ENCODE measurements at places on chromosomes 12 and 14. TPM values are rescaled to one million over a fixed set of nuclear protein-coding genes. Genes with fewer than 3 reads are reported as not detected.

The POU6F1 gene
- 19.2 TPM for total RNA-seq

DNA sequence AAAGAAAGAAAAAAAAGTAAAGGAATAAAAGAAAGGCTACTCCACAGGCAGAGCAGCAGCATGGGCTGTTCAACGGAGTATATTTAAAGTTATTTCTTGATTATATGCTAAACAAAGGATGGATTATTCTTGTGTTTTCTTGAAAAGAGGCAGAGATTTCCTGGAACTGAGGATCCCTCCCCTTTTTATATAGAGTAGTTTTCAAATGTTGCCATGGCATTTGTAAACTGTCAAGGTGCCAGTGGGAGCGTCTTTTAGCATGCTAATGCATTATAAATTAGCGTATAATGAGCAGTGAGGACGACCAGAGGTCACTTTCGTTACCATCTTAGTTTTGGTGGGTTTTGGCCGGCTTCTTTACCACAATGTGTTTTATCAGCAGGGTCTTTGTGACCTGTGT lies 383.0 kb downstream of the PCNX1 start:
- DNase-seq: no peak

- DNase-seq: no peak
These were observed 183.7 kb downstream of the CPNE8 start for GRCh38 chr12:38721611-38722252.

GRCh38 chr14:58200480-58200841 lies 512 bp downstream of the ACTR10 start:
- DNase-seq: no peak

DNA sequence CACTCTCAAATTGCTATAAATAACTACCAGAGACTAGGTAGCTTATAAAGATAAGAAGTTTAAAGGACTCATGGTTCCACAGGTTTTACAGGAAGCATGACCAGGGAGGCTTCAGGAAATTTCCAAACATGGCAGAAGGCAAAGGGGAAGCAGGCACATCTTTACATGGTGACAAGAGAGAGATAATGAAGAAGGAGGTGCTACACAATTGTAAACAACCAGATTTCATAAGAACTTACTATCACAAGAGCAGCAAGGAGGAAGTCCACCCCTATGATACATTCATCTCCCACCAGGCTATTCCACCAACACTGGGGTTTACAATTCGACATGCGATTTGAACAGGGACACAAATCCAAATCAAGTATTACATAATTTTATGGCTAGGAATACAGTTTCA lies 257.7 kb downstream of the BTG1 start:
- DNase-seq: no peak

DNA sequence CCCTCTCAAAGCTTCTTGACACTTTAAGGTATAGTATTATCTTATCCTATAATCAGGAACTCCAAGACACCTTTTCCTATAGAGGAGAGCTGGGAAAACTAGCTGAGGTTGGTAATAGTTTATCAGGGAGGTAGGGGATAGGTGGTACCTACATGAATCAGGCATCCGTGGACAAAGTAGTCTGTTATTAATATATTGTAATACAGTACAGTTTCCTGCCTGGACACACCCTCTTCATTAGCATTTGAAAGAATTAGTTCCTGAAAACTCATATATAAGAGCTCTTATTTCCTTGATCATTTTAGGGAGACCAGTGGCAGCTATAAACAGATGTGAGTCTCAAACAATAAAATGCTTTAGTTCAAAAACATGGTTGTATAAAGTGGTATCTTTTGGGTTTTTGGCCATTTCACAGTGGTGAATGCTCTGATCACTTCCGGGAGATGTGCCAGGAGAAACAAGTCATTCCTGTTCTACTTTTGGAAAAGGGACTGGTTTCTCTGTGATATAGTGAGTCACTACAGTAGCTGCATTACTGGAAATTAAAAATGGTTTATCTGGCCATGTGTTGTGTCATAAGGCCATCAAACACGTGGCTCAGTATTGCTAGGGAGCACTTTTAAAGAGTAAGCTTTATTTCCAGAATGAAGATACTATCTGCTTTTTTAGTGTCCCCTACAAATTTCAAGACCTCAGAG lies 98.1 kb downstream of the KLRB1 start:
- no peak for DNase-seq

DNA sequence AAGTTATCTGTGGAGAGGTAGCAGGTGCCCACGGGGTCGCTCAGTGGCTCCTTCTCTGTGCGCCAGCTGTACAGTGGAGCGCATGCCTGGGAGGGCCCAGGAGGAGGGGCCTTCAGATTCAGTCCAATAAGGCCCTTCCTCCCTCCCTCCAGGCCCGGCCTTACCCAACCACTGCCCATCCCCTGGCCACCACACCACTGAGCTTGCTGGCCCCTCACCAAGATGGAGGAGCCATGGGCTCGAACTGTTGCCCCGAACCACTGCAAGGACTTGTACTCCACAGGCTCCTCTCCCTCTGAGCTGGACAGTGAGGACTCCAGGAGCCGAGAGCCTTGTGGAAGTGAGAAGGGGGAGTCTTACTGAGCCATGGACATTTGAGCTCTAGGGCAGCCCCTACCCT lies 9.8 kb downstream of the ITGA5 start:
- no peak for DNase-seq

DNA sequence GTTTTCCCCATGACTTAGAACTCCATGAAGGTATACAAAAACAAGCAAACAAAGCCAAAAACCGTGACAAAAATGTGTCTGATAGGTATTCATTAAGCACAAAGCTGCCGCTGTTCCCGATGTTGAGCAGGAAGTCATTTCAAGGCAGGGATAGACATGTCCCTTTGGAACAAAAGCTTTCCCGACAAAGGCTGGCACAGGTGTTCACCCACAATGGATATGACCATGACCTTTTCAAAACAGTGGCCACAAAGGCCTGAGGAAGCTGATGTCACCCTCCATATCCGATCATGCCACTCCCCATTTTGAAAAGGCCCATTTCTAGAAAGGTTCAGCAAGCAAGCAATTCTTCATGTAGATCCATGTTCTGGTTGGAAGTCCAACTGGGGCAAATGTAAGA lies 279.1 kb downstream of the BTG1 start:
- no peak for DNase-seq

GRCh38 chr12:104516821-104517220 lies 60.1 kb downstream of the CHST11 start:
- no peak for DNase-seq

DNA sequence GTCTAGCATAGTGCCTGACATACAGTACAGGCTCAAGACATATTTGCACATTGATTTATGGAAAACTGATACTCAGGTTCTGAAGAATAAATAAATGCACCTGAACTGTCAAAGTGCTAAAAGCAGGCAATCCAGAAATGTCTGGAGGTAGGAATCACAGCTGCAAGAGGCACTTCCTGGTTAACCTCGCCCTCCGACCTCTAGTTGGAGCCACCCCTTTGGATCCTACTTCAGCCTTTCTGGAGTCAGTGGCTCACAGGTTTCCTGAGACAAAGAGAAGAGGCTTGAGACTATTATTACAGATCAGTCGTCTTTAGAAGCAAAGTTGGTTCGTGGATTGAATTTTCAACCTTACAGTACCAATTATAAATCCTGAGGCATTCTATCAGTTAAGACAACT lies 13.0 kb downstream of the TCP11L2 start:
- no peak for DNase-seq

- no peak for DNase-seq
These were observed 23.5 kb downstream of the GPHB5 start for GRCh38 chr14:63295231-63295685.

DNA sequence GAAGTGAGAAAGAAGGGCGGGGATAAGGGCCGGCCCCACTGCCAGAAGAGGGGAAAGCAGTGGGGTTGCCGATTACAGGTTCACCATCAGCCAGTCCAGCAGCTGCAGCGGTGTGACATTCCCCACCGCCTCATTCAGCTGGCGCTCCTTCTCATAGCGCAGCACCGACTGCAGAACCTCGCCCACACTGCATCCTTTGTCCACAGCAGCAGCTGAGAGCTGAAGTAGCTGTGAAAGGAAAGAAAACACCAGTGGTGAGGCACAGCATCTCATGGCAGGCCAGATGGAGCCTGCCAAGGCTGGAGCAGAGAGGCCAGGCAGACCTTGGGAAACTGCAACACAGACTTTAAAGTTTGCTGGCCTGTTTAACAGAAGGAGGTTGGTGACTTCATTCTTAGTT lies 33.2 kb downstream of the AKAP3 start:
- DNase-seq: no peak

The MYF5 gene
- not detected for total RNA-seq

DNA sequence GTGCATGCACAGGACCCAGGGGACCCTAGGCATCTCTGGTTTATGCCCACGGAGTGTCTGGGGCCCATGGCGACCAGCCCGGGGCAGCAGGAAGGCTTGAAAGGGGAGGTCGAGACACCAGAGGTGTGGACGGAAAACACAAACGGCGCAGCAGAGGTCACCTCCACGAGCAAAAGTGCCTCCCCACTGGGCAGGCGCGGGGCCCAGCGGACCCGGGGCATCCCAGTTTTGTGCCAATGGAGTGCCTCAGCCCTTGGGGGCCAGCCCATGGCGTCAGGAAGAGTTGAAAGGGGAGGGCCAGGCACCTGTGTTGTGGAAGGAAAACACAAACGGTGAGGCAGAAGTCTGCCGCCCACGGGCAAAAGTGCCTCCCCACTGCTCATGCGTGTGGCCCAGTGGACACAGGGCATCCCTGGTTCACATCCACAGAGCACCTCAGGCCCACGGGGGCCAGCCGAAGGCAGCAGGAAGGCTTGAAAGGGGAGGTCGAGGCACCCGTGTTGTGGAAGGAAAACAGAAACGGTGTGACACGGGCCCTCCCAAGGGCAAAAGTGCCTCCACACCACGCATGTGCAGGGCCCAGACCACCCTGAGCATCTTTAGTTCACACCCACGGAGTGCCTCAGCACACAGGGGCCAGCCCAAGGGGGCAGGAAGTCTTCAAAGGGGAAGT lies 378.8 kb downstream of the ALG10 start:
- DNase-seq: peak; percentile 78

DNA sequence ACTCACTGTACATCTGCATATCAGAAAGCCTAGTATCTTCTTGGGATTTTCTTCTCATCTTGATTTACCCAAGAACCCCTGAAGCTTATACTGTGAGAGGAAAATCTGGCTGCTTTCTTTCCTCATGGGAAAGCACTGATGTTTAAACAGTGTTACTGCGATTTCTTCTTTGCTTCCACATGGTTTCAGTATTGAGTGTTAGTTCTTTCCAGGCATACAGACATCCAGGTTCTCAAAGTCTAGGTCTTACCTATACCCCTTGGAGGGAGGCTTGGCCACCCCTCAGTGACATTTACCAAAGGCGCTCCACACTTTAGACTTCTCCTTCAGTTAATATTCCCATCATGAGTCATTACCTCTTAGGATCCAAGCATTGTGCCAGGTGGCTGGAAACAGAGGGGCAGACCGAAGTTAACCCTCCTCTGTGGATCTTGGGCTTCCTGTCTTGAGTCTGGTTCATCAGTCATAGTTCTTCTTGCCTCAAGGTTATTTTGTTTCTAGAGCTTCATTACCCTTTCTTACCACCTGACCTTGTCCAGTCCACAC lies 79.1 kb downstream of the TMEM117 start:
- DNase-seq: no peak

GRCh38 chr12:96263449-96263902 lies 69.3 kb downstream of the ELK3 start:
- DNase-seq: no peak

The PWP1 gene
- 45.7 TPM for total RNA-seq

GRCh38 chr14:44112774-44113460 lies 394.2 kb downstream of the FSCB start:
- no peak for DNase-seq

The NRL gene
- total RNA-seq: 1.2 TPM

DNA sequence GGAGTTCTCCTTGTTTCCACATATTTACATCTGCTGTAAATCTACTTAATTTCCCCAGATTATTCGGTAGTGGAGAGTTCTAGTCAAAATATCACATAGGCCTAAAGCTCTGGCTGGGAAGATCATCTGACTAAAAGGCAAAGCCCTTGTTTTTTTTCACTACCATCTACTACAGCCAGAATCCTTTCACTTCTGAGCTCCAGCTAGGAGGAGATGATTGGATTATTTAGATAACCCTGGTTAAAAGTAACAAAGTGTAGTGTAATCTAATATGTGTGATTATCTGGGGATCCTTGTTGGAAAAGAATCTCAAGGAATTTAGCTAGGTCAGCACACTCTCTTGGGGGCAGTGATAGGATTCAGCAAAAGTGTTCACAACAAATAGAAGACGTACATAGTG lies 125.4 kb downstream of the DYRK2 start:
- DNase-seq: no peak

- DNase-seq: no peak
These were observed 48.5 kb downstream of the CYP46A1 start for GRCh38 chr14:99732436-99733210.

DNA sequence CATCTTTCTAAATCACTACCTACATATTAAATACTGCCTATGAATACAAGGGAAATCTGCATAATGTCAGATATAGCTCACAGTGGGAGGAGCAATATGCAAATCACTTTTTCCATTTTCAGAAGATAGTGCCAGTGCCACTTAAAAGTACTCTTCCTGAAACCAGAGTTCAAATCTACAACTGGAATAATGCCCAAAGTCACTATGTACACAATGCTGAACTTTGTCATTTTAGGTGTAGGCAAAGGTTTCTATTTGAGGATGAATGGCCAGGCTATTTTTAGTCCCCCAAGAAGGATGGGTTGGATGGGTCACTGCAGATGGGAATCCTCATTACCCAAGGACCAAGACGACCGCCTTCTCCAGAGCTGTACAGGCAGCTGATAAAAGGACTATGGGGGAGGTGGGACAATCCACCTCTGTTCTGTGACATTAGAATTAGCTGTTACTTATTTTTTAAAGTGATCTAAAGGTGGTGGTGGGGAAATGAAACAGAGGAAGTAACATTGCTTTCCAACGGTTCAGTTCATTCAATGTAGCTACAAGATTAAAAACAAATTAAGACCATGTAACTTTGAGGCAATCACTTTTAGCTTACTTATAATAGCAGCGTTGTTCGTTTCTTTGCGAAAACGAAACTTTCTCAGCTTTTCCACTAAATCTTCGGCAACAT lies 5.6 kb downstream of the GMFB start:
- DNase-seq: no peak

The DAO gene
- total RNA-seq: not detected

DNA sequence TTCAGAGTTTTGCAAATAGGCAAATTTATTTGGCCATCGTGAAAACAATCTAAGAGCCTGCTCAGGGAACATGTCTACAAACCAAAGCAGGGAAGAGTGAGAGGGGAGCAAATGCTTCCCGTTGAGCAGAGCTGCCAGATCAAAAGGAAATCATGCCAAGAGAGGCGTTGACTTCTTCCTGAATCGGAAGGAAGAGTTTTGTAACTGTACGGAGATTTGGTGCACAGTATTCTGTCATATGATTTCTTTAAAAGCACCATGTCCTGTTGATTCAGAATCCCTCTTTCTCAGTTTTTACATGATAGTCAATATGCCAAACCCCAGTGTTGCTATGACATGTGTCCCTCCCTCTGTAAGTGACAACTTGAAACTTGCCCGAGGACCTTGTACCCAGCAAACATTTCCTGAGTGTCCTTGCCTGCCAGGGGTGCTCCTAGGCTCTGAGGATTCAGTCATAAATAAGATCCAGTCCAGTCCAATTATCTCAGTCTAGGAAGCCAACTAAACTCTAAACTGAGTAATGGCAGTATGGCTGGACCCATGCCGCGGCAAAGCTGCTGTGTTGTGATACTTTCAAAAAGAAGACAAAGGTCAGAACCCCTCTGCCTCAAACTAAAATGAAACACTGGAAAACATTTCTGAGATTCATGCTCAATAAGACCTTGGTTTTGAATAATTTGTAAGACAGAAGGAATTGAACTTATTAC lies 300.1 kb upstream of the FKBP4 start:
- DNase-seq: no peak

The SDR9C7 gene
- total RNA-seq: not detected

GRCh38 chr12:106249411-106250135 lies 1.8 kb upstream of the CKAP4 start:
- DNase-seq: peak; percentile 34
